ENCODE measurements at places on chromosomes 11 and 22. TPM values are rescaled to one million over a fixed set of nuclear protein-coding genes. Genes with fewer than 3 reads are reported as not detected.

GRCh38 chr11:112269139-112269538 lies 8.5 kb upstream of the PLET1 start:
- DNase-seq, result no peak

The RCN1 gene
- 221 TPM for total RNA-seq

DNA sequence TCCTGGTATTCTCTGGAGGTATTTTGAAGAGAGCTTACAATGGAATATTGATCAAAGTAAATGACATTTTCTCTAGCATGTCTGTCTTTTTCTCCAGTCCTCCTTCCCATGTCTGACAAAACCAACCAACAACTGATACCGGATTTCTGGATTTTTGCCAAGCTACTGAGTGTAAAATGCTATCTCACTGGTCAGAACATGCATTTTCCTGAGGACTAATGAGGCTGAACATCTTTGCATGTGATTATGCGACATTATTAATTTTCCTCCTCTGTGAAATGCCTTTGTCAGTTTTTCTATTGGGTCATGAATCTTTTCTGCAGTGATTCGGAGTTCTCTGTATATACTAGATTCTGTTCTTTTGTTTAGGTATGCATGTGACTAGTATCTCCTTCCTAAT lies 51.4 kb downstream of the CDON start:
- no peak for DNase-seq

GRCh38 chr11:72591785-72592502 lies 82.3 kb downstream of the PDE2A start:
- no peak for DNase-seq

The OR8A1 gene
- 0.07 TPM for total RNA-seq

DNA sequence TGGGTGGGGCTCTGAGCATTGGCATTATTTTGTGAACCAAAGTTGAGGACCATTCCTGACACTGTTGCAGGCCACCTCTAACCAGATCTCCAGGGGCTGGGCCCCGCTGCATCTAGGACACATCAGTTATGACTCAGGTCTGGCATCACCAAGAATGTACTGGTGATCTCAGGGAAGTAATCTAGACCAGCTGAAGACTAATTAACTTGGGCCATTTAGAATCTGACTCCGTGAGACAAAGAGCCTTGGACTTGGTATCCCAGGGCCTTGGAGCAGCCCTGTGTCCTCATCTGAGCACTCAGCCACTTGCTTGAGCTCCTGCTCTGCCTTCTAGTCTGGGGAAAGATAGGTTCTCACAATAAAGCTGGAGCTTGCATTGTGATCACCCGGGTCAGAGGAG lies 200.6 kb downstream of the KIRREL3 start:
- DNase-seq, result no peak

The MYOD1 gene
- not detected for total RNA-seq

- no peak for DNase-seq
These were observed 480.5 kb downstream of the MIAT start for GRCh38 chr22:27137871-27138337.

The ISX gene
- not detected for total RNA-seq

DNA sequence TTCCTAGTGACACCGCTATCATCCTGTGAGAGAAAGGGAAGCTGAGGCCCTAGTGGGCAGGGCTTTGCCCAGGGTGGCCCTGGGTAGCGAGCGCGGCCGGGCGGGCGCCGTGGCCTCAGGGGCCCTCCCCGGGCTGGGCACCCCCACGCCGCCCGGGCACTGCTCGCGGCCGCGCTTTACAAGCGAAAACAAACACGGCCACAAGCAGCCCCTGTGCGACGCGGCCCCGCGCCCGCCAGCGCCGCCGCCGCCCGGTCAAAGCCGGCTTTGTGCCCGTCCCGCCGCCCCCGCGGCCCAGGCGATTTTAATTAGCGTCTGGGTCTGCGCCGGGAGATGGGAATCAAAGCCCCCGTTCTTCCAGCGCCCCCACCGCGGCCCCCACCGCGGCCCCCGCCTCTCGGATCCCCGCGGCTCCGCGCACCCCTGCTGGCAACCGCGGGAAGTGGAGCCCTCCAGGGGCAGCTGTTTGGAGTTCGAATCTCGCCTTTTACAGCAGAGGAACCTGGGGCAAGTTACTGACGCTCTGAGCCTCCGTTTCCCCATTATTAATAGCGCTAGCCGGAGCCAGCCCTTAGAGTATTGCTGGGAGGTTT lies 47.9 kb downstream of the CHRDL2 start:
- peak; percentile 54 for DNase-seq

DNA sequence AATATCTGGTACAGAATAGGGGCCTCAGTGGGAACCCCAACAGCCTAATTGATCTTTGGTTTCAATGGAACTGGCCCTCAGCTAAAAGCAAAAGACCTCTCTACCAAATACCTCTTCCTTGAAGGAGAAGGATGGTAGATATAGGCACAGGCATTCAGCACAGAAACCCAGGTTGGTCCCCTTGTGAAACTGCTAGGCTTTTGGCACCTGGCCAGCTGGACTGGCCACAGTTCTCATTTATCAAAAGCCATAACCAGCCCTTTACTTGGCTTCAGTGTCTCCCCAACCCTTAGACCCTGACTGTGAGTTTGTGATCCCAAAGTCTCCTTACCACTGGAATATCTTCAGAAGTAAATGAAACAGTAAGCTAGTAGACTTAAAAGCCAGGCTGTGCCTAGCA lies 152.9 kb downstream of the TENM4 start:
- DNase-seq, result no peak

The AQP11 gene
- total RNA-seq, result 1.6 TPM

The CDHR5 gene
- not detected for total RNA-seq

The MS4A3 gene
- not detected for total RNA-seq

The GSTT4 gene
- total RNA-seq, result not detected

The SAA4 gene
- total RNA-seq, result not detected

- peak; percentile 53 for DNase-seq
These were observed 13.6 kb upstream of the OMP start for GRCh38 chr11:77089004-77089545.

The CCDC87 gene
- total RNA-seq, result 0.27 TPM

DNA sequence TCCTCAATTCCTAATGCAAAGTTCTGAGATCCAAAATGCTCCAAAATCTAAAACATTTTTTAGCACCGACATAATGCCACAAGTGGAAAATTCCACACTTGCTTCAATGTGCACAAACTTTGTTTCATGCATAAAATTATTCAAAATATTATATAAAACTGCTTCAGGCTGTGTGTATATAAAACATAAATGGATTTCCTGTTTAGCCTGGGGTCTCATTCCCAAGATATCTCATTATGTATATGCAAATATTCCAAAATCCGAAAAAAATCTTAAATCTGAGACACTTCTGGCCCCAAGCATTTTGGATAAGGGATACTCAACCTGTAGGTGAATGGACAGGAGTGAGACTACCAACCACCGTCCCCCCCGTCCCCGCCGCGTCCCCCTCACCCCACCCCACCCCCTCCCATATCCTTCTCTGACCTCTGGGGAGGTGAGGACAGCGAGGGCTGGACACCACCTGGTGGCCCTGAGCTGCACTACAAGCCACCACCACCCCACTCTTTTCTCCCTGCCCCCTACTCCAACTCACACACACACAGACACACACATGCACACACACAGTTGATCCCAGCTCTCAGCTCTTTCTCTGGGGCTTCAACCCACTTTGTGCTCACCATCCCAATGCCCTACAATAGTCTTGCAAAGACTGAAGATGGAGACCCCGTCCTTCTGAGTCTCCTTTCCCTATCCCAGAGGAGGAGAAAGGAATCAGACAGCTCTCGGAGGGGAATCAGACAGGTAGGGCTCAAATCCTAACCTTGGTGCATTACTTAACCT lies 101.0 kb downstream of the PDE2A start:
- DNase-seq, result no peak

DNA sequence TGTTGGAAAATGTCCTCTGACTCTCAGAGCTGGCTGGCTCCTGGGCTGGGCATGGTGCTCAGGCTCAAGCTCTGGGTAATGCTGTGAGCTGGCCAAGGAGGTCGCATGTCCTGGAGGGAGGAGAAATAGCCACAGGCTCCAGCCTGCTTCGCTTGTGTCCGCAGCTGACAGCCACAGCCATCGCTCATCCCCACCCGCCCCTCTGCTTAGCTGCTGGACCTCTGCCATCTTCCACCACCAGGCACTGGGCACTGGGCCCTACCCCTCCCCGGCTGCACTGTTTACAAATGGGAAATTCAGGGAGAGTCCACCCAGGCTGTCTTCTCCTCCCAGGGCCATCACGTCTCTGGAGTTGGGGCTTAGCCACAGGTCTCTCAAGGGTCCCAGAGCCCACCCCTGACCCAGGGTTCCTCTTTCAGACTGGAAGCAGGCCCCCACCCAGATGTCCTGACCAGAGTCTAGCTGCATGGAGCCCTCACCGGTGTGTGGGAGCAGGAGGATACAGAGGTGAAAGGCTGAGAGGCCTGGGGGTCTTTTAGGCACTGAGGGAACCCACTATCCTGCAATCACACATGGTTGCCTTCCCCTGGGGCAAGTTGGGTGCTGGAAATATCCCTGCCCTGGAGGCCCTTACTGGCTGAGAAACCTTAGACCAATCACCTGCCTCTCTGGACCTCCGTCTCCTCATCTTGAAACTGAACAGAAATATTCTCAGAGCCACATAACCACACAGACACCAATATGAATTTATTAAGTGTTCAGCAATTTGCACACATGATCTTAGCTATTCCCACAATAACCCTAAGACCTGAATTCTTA lies 62.7 kb downstream of the CD82 start:
- peak; percentile 81 for DNase-seq

DNA sequence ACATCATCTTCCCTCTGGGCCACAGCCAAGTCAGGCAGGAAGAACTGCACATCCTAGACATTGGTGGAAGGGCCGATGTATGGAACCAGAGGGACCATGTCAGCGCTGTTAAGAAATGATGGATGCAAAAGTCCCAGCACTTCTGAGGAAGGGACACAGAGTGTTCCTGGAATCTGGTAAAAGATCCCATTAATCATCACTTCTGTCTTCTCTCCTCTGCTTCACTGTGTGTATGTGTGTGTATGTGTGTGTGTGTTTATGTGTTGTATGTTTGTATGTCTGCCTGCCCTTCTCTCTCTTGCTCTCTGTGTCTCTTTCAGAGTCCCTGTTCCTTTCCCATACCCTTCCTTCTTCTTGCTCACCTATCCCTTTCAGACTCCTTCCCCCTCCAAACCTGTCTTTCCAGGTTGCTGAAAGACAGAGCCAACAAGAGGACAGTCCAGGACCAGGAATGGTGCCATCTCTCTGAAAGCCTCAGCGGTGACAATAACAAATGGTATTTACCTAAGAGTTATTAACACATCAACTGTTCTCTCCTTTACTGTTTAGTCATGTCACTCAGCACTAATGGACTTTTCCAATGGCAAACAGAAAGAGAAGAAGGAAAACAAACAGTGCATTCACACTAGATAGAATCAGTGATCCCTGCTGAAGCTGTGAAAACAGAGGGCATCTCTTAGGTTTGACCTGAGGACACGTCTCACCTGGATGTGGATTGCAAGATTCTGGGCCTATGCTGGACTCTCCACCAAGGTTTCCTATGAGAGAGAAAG lies 47.1 kb downstream of the EHF start:
- DNase-seq, result no peak

The SNU13 gene
- total RNA-seq, result 88.8 TPM

DNA sequence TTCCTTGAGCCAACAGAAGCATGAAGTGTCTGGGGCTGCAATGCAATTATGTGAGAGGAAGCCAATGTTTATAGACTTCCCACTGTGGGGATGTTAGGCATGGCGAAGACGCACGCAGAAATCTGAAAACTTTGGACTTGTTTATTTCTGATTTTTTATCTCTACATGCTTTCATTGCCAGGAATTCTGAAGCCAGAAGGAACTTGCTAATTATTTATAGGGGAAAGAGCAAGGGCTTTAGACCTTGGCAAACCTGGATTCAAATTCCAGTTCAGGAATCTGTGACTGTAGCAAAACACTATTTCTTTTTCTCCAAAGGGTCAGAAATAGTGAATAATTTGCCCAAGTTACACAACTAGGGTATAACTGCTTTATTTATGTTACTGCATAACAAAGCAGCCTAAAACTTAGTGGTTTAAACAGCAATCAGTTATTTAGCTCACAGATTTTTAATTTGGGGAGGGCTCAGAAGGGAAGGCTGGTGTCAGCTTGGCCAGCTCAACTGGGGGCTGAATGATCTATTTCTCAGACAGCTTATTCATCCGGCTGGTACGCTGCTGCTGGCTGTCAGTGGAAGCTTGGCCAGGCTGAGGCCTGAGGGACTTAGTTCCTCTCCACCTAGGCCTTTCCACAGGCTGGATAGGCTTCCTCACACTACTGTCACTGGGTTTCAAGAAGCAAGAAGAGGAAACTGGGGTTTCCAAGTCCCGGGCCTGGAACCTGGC lies 1.9 kb upstream of the OR6Q1 start:
- no peak for DNase-seq

- peak; percentile 93 for DNase-seq
These were observed at the start of gene CBX7 for GRCh38 chr22:39152511-39153219. CBX7 (minus strand) TSS chr22:39152680; CDS start chr22:39152444, 236 bp downstream.

The SPCS2 gene
- total RNA-seq, result 133 TPM

DNA sequence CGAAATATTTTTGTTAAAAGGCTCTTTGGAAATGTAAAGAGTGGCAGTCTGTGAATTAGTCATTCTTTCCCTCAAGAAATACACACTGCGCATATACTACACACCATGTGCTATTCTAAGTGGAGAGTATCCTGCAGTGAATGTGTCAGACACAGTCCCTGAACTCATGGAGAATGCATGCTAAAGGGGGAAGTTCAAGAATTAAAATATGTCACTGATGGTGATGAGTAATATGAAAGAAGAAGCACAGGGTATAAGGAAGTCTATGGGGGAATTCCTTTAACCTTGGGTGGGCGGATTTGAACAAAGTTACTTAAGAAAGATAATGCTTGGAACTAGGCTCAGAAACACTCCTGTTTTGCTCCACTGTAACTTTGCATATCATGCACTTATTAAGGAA lies 153.0 kb downstream of the LRRC4C start:
- DNase-seq, result no peak

The CRACR2B gene
- total RNA-seq, result 0.57 TPM

The CABP4 gene
- total RNA-seq, result not detected

The ESRRA gene
- total RNA-seq, result 25.6 TPM

DNA sequence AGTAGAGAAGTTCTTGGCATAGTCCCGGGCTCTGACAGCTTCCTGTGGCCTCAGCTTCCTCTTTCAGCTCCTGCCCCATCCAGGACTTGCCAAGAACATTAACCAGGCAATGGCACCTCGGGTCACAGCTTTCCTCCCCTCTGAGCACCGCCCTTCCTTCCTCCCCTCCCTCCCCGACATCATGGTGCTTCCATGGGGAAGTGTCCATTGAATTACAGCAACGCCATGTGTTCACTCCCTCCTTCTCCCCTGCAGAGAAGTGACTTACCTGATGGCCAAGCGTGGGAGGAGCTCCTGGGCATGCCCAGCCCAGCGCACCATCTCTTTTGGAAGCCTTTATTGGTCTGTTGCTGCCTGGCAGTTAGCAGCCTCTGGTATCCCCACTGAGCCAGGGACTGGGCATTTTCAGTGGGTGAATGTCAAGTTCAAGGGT lies 25.8 kb upstream of the DAGLA start:
- DNase-seq, result no peak

- no peak for DNase-seq
These were observed 184.4 kb downstream of the CEP164 start for GRCh38 chr11:117511931-117512539.

The KRTAP5-2 gene
- not detected for total RNA-seq

GRCh38 chr22:18066181-18066859 lies 11.5 kb upstream of the PEX26 start:
- DNase-seq, result peak; percentile 47

All from chondrocyte (in vitro differentiated cells).